ENCODE measurements at places on chromosomes 13 and 19. TPM values are rescaled to one million over a fixed set of nuclear protein-coding genes. Genes with fewer than 3 reads are reported as not detected.

The TMEM145 gene
- total RNA-seq: 0.95 TPM

DNA sequence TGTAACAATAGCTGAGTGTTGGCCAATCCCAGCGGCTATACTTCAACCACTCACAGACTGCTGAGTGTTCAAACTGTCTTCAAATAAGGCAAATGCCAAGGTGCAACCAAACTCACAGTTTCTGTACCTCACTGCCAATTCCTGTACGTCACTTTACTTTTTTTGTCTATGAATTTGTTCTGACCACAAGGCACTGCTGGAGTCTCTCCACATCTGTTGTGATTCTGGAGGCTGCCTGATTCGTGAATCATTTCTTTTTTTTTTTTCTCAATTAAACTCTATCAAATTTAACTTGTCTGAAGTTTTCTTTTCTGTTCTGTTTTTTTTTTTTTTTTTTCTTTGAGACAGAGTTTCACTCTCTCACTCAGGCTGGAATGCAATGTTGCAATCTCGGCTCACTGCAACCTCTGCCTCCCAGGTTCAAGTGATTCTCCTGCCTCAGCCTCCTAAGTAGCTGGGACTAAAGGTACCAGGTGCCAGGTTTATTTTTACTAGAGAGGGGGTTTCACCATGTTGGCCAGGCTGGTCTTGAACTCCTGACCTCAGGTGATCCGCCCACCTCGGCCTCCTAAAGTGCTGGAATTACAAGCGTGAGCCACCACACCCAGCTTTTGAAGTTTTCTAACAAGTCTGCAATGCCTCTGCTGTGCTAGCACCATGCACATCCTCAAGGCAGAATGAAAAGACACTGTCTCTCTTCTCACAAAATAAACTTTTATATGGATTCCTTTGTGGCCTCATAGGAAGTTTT is 401.7 kb downstream of the IRS2 start:
- DNase-seq: no peak
- no peaks in the 10 kb centered on the region for H3K27me3 ChIP-seq
- H3K36me3 ChIP-seq: no peaks in the 10 kb centered on the region
- peaks cover 3% of the 10 kb centered on the region for H3K4me1 ChIP-seq
- no peak overlapping the region for H3K27ac ChIP-seq

The PRR22 gene
- total RNA-seq: 0.20 TPM

The DMAC2 gene
- total RNA-seq: 51.4 TPM

The CALR3 gene
- total RNA-seq: not detected

The KLHL1 gene
- total RNA-seq: 0.14 TPM

The SYNGR4 gene
- total RNA-seq: not detected

GRCh38 chr13:113220141-113220598 is 10.8 kb downstream of the CUL4A start:
- H3K4me3 ChIP-seq: no peak overlapping the region
- H3K27ac ChIP-seq: peak overlapping the region; percentile 42
- H3K4me1 ChIP-seq: peaks cover 20% of the 10 kb centered on the region
- peak; percentile 31 for DNase-seq

GRCh38 chr13:28145049-28145448 is 6.7 kb downstream of the PAN3 start:
- H3K27me3 ChIP-seq: no peaks in the 10 kb centered on the region
- no peaks in the 10 kb centered on the region for H3K4me1 ChIP-seq
- no peak overlapping the region for H3K27ac ChIP-seq
- no peaks in the 10 kb centered on the region for H3K36me3 ChIP-seq
- no peak overlapping the region for H3K4me3 ChIP-seq

The COL4A2 gene
- total RNA-seq: 627 TPM

DNA sequence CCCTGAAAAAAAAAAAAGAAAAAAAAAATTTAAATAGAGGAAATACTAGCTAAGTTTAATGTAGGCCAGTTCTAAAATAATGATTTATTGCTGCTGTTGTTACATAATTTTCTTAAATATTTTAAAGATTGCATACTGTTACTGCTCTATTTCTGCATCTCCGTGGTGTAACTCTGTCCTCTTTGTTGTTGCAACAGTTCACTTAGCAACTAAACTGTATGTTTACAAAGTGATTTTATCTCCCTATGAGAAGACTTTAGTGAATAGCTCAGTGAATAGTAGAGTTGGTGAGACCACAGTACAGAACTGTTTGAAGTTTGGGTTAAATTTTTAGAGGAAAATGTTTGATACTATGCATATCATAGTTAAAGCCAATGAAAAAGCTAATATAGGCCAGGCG is 19.4 kb downstream of the BRCA2 start:
- H3K27me3 ChIP-seq: no peaks in the 10 kb centered on the region
- no peak for DNase-seq
- peaks cover 7% of the 10 kb centered on the region for H3K36me3 ChIP-seq
- no peaks in the 10 kb centered on the region for H3K4me1 ChIP-seq
- H3K27ac ChIP-seq: no peak overlapping the region

DNA sequence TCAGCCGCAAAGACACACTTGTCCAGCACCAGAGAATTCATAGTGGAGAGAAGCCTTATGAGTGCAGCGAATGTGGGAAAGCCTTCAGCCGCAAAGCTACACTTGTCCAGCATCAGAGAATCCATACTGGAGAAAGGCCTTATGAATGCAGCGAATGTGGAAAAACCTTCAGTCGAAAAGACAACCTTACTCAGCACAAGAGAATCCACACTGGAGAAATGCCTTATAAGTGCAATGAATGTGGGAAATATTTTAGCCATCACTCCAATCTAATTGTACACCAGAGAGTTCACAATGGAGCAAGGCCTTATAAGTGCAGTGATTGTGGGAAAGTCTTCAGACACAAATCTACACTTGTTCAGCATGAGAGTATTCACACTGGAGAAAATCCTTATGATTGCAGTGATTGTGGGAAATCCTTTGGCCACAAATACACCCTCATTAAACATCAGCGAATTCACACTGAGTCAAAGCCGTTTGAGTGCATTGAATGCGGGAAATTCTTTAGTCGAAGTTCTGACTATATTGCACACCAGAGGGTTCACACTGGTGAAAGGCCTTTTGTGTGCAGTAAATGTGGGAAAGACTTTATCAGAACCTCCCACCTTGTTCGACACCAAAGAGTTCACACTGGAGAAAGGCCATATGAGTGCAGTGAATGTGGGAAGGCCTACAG is 6.8 kb downstream of the ZNF134 start:
- no peak overlapping the region for H3K27ac ChIP-seq
- H3K4me1 ChIP-seq: no peaks in the 10 kb centered on the region
- peaks cover 59% of the 10 kb centered on the region for H3K36me3 ChIP-seq
- H3K4me3 ChIP-seq: no peak overlapping the region
- no peak for DNase-seq
- no peaks in the 10 kb centered on the region for H3K27me3 ChIP-seq

DNA sequence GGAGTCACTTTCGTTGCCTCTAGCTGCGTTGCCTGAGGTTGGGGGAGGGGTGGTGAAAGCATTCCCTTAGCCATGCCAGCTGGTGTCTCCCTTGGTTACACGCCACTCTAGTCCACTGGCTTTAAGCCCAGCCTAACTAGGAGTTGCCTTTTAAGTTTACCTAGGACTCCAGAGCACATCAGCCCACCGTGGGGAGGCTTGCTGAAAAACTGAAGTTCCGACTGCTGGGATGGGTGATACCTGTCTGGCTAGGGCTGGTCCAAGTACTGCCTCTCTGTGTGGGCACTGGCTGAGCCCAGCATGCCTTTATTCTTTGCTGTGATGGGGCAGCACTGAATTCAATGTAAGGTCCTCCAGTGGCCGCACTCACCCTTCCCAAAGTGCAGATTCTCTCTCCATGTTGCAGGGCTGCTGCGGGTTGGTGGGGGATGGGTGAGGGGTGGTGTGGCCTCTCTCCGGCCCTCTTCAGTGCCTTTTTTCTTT is 11.8 kb upstream of the CEACAM1 start:
- H3K27ac ChIP-seq: no peak overlapping the region
- no peaks in the 10 kb centered on the region for H3K4me1 ChIP-seq
- no peaks in the 10 kb centered on the region for H3K27me3 ChIP-seq
- H3K4me3 ChIP-seq: no peak overlapping the region
- H3K36me3 ChIP-seq: no peaks in the 10 kb centered on the region

The TNNT1 gene
- total RNA-seq: 4.1 TPM

GRCh38 chr13:73765651-73766384 is 368.4 kb downstream of the KLF12 start:
- H3K4me1 ChIP-seq: peaks cover 21% of the 10 kb centered on the region
- H3K36me3 ChIP-seq: peaks cover 5% of the 10 kb centered on the region
- peak; percentile 97 for DNase-seq
- H3K4me3 ChIP-seq: no peak overlapping the region

- H3K27ac ChIP-seq: no peak overlapping the region
- H3K4me3 ChIP-seq: no peak overlapping the region
- no peak for DNase-seq
- H3K4me1 ChIP-seq: peaks cover 6% of the 10 kb centered on the region
Measured at GRCh38 chr13:103100830-103101229, 34.6 kb upstream of the SLC10A2 start.

The ZNF358 gene
- total RNA-seq: 44.1 TPM

DNA sequence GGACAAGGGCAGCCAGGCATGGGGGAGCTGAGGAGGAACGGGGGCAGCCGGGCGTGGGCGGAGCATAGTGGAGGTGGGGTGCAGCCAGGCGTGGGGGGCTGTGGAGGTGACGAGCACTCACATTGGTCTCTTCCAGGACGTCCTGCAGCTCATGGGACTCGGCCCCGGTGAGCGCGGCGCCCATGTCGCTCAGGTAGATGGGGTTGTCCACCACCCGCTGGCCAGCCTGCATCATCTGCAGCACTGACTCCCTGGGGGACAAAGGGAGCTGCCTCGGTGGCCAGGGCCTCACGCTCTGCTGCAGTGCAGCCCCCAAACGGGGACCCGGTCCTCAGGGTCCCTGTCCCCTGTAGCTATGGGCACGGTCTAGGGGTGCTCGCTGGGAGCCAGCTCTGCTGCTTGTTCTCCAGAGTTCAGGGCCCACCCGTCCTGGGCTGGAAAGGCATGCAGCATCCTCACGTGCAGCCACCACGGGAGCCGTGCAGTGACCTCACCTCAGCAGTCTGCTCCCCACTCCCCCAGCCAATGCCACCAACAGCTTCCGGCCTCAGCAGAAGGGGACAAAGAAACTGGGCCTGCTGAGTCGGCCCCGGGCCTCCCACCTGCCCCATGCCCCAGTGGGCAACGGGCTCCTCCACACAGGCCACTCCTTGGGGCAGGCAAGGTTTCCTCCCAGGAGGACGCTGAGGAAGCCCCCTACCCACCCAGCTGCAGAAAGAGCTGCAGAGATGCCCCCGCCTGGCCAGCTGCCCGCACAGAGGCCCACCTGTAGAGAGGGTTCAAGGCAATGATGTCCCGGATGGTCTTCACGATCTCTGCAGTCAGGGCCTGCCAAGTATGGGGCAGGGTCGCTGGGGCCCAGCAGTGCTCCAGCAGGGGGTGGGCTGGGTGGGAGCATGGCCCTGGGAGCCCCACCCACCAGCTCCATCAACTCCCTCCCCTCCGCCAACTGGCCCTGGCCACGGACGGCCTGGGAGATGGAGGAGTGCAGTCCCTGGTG is 12.1 kb downstream of the LONP1 start:
- no peak overlapping the region for H3K4me3 ChIP-seq
- no peak for DNase-seq
- H3K27ac ChIP-seq: no peak overlapping the region

The HRC gene
- total RNA-seq: 5.7 TPM

GRCh38 chr19:12647490-12648071 is 19.0 kb downstream of the MAN2B1 start:
- H3K27me3 ChIP-seq: no peaks in the 10 kb centered on the region
- H3K36me3 ChIP-seq: peaks cover 9% of the 10 kb centered on the region
- no peak overlapping the region for H3K27ac ChIP-seq
- no peaks in the 10 kb centered on the region for H3K4me1 ChIP-seq
- peak; percentile 77 for DNase-seq

- no peak overlapping the region for H3K4me3 ChIP-seq
- H3K36me3 ChIP-seq: no peaks in the 10 kb centered on the region
- no peaks in the 10 kb centered on the region for H3K4me1 ChIP-seq
- H3K27me3 ChIP-seq: no peaks in the 10 kb centered on the region
- DNase-seq: no peak
Measured at GRCh38 chr13:91375116-91375729, 23.2 kb upstream of the GPC5 start.

GRCh38 chr19:11356676-11357550 is 1.7 kb downstream of the PLPPR2 start:
- DNase-seq: no peak
- H3K4me3 ChIP-seq: no peak overlapping the region
- H3K36me3 ChIP-seq: no peaks in the 10 kb centered on the region
- peaks cover 4% of the 10 kb centered on the region for H3K4me1 ChIP-seq
- H3K27ac ChIP-seq: no peak overlapping the region
- no peaks in the 10 kb centered on the region for H3K27me3 ChIP-seq

- H3K4me1 ChIP-seq: peaks cover 11% of the 10 kb centered on the region
- peak; percentile 70 for DNase-seq
- no peaks in the 10 kb centered on the region for H3K27me3 ChIP-seq
- peak overlapping the region; percentile 89 for H3K4me3 ChIP-seq
Measured at GRCh38 chr13:27170516-27171243, 931 bp downstream of the USP12 start.

The LRG1 gene
- 15.7 TPM for total RNA-seq

The TEX29 gene
- not detected for total RNA-seq

The MEF2B gene
- total RNA-seq: 0.63 TPM

The ELOF1 gene
- 64.2 TPM for total RNA-seq

- H3K27ac ChIP-seq: no peak overlapping the region
- no peaks in the 10 kb centered on the region for H3K27me3 ChIP-seq
- H3K36me3 ChIP-seq: peaks cover 22% of the 10 kb centered on the region
- H3K4me1 ChIP-seq: no peaks in the 10 kb centered on the region
- no peak overlapping the region for H3K4me3 ChIP-seq
- DNase-seq: peak; percentile 32
Measured at GRCh38 chr13:45393941-45394570, 24.1 kb downstream of the SLC25A30 start.

GRCh38 chr13:110949628-110950027 is 34.8 kb upstream of the ANKRD10 start:
- no peaks in the 10 kb centered on the region for H3K36me3 ChIP-seq
- no peak overlapping the region for H3K27ac ChIP-seq
- DNase-seq: no peak
- no peaks in the 10 kb centered on the region for H3K27me3 ChIP-seq
- H3K4me1 ChIP-seq: no peaks in the 10 kb centered on the region

- H3K27me3 ChIP-seq: no peaks in the 10 kb centered on the region
- peak overlapping the region; percentile 83 for H3K27ac ChIP-seq
- no peak for DNase-seq
- no peaks in the 10 kb centered on the region for H3K4me1 ChIP-seq
- H3K36me3 ChIP-seq: no peaks in the 10 kb centered on the region
- peak overlapping the region; percentile 62 for H3K4me3 ChIP-seq
Measured at GRCh38 chr13:106532111-106532929, 3.1 kb downstream of the EFNB2 start.

The FSD1 gene
- total RNA-seq: 1.1 TPM

The KCNJ14 gene
- total RNA-seq: 0.83 TPM

DNA sequence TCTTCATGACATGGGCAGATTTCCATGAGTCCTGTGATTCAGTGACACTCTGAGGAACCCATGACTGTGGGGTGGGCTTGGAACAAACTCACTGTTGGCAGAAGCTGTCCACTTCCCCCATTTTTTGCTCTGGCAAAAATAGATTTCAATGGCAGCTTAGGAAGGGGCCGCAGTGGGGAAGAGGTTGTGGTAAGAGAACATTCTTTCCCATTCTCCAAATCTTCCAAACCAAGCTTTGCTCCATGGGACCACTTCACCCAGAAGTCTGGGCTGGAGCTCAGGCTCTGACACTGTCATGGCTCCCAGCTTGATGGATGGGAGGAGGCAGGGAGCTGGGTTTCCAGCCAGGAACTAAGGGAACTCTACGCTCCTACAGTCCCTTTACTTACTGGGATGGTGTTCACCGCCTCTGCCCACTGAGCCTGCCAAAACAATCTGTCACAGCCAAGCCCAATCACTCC is 24.9 kb upstream of the MEDAG start:
- H3K4me1 ChIP-seq: peaks cover 8% of the 10 kb centered on the region
- H3K27me3 ChIP-seq: no peaks in the 10 kb centered on the region
- no peak overlapping the region for H3K4me3 ChIP-seq
- H3K27ac ChIP-seq: peak overlapping the region; percentile 56
- H3K36me3 ChIP-seq: no peaks in the 10 kb centered on the region
